ENCODE measurements at places on chromosomes 13 and 19. TPM values are rescaled to one million over a fixed set of nuclear protein-coding genes. Genes with fewer than 3 reads are reported as not detected.

Gene ALOX5AP
- total RNA-seq = 24.9 TPM

Gene SYNGR4
- not detected for total RNA-seq

Gene LILRA6
- total RNA-seq = not detected

Gene RB1
- 32.8 TPM for total RNA-seq

Gene ZNF442
- 1.1 TPM for total RNA-seq

Gene CPB2
- not detected for total RNA-seq

Gene ELSPBP1
- not detected for total RNA-seq

DNA sequence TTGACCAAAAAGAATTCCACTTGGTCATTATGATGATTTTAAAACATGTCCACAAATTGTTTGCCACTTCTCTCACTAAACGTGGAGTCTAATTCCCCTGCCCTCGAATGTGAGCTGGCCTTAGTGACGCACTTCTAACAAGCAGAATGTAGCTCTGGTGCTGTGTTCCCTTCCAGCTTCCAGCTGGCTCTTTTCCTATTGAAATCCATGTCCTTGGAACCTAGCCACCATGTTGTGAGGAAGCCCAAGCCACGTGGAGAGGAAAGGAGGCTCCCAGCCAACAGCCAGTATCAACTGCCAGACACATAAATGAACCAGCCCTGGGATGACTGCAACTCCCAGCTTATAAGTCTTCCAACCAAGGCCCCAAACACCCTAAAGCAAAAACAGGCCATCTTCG lies 23.6 kb upstream of the CEBPA start:
- no peak for DNase-seq
- H3K27me3 ChIP-seq = peaks cover 14% of the 10 kb centered on the region
- H3K4me3 ChIP-seq = no peak overlapping the region
- no peaks in the 10 kb centered on the region for H3K4me1 ChIP-seq
- H3K27ac ChIP-seq = no peak overlapping the region

GRCh38 chr19:5103061-5103701 lies 134.3 kb downstream of the KDM4B start:
- no peaks in the 10 kb centered on the region for H3K4me1 ChIP-seq
- peaks cover 27% of the 10 kb centered on the region for H3K36me3 ChIP-seq
- H3K4me3 ChIP-seq = no peak overlapping the region
- no peak overlapping the region for H3K27ac ChIP-seq
- H3K27me3 ChIP-seq = no peaks in the 10 kb centered on the region

- DNase-seq = no peak
- H3K4me1 ChIP-seq = peaks cover 23% of the 10 kb centered on the region
- peaks cover 28% of the 10 kb centered on the region for H3K27me3 ChIP-seq
- no peaks in the 10 kb centered on the region for H3K36me3 ChIP-seq
- no peak overlapping the region for H3K27ac ChIP-seq
Measured at GRCh38 chr13:75486146-75487062, 4.4 kb upstream of the TBC1D4 start.

DNA sequence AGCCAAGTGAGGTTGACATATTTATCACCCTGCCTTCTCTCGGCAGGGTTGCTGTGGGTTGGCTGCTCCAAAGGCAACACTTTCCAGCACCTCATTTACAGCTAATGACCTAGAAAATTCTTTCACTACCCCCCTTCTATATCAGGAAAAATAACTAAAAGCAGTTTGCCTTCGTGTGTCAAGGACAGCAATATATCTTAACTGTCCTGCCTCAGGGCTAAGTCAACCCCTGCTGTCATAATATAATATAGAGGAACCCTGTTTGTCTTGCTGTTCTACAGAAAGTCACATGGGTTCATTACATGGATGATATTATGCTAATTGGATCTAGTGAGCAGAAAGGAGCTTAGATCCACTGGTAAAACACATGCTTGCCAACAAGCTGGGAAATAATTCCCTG lies 28.1 kb upstream of the USP12 start:
- H3K27me3 ChIP-seq = peaks cover 11% of the 10 kb centered on the region
- H3K4me1 ChIP-seq = peaks cover 16% of the 10 kb centered on the region
- no peak overlapping the region for H3K27ac ChIP-seq

GRCh38 chr19:5961969-5962945 lies 15.7 kb downstream of the RANBP3 start:
- H3K36me3 ChIP-seq = peaks cover 8% of the 10 kb centered on the region
- peak; percentile 80 for DNase-seq
- peak overlapping the region; percentile 44 for H3K4me3 ChIP-seq
- peaks cover 91% of the 10 kb centered on the region for H3K4me1 ChIP-seq
- peak overlapping the region; percentile 83 for H3K27ac ChIP-seq
- no peaks in the 10 kb centered on the region for H3K27me3 ChIP-seq

DNA sequence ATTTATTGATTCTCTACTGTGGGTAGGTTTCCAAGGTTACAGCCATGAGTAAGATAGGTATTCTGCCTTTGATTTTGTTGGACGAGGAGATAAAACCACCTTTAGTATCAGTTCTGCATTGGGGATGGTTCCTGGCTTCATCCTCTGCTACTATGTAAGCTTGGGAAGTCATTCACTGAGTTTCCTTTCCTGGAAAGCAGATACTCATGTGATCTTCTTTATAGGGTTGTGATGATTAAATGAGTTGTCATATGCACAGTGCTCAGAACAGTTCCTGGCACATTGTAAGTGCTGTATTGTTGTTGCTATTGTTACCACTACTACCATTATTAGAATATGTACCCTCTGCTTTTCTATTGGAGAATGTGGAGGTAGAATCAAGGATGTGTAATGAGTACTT lies 13.1 kb upstream of the WTIP start:
- H3K27ac ChIP-seq = peak overlapping the region; percentile 38
- H3K36me3 ChIP-seq = peaks cover 67% of the 10 kb centered on the region
- no peak overlapping the region for H3K4me3 ChIP-seq
- H3K4me1 ChIP-seq = peaks cover 5% of the 10 kb centered on the region
- no peak for DNase-seq

- no peak overlapping the region for H3K27ac ChIP-seq
- H3K4me1 ChIP-seq = peaks cover 22% of the 10 kb centered on the region
- H3K36me3 ChIP-seq = no peaks in the 10 kb centered on the region
- H3K4me3 ChIP-seq = no peak overlapping the region
- DNase-seq = no peak
- H3K27me3 ChIP-seq = peaks cover 5% of the 10 kb centered on the region
Measured at GRCh38 chr13:33649212-33649878, 168.6 kb upstream of the RFC3 start.

DNA sequence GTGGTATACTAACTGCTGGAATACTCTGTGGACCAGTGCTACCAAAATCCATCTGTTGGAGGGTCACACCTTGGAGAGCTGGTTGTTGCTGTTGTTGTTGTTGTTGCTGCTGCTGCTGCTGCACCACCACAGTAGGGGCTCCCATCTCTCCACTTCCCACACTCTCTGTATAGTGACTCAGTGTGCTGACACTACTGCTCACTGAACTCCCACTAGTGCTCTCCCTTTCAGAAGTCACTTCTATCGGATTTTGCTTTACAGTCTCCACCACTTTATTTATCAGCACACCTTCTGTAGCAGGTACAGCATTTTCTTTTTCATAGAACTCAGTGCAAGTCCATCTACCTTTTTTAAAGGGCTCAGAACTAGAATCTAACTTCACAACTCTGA lies 1.7 kb downstream of the TSC22D1 start:
- peaks cover 6% of the 10 kb centered on the region for H3K27me3 ChIP-seq
- H3K4me3 ChIP-seq = no peak overlapping the region
- no peak overlapping the region for H3K27ac ChIP-seq
- peaks cover 6% of the 10 kb centered on the region for H3K36me3 ChIP-seq
- peaks cover 47% of the 10 kb centered on the region for H3K4me1 ChIP-seq

- no peak for DNase-seq
- H3K27me3 ChIP-seq = peaks cover 2% of the 10 kb centered on the region
- H3K36me3 ChIP-seq = no peaks in the 10 kb centered on the region
Measured at GRCh38 chr19:55907746-55908145, 24.4 kb downstream of the NLRP13 start.

DNA sequence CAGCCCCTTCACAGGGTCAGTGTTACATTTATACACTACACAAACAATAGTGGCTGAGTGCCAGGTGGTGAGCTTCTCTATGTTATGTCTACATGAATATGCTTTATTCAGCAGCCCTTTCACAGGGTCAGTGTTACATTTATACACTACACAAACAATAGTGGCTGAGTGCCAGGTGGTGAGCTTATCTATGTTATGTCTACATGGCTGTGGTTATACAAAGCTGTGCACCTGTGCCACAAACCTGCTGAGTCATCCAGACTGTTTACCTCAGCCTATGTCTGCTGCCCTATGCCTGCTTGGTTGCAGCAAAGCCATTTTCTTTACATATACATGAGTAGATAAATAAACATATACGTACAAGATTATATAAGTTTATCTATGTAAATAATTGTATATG lies 76.5 kb downstream of the ZNF726 start:
- peak; percentile 9 for DNase-seq
- H3K27me3 ChIP-seq = no peaks in the 10 kb centered on the region
- no peak overlapping the region for H3K27ac ChIP-seq
- no peak overlapping the region for H3K4me3 ChIP-seq
- peaks cover 13% of the 10 kb centered on the region for H3K4me1 ChIP-seq

GRCh38 chr13:111846391-111847159 lies 220.4 kb upstream of the SOX1 start:
- no peak overlapping the region for H3K27ac ChIP-seq
- no peaks in the 10 kb centered on the region for H3K36me3 ChIP-seq
- H3K27me3 ChIP-seq = peaks cover 28% of the 10 kb centered on the region
- no peaks in the 10 kb centered on the region for H3K4me1 ChIP-seq

DNA sequence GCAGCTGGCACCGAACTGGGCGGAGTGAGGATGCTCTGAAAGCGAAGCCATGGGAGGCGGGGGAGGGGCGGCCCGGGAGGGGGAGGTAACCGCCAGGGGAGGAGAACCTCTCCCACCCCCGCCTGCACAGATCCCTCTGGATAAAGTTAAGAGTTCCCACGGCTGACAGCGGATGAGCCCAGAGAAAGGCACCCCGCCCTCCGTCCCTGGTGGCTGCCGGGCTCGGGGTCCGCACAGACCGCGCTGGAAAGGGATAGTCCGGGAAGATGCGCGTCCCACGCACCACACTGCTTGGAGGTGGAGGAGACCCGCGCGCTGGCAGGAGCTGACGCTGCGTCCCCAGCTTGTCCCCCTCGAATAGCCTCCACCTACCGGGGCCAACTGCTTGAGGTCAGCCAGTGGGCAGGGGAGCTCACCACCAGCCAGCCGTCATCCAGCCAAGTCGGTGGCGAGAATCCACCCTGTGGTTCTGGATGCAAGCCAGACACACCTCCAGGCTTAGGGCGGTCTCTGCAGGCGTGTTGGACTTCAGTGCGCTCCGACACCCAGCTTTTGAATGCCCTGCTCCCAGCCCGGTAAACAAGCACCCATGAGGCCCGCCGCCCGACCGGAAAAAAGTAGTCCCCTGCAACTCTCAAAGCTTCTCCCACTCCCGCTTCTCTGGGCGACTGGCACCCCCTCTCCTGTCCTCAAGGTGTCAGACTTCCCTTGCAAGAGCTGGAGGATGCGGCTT lies at the start of gene TRPC4:
Gene TRPC4 (minus strand): TSS at position 17 of the 733 bp plus-strand sequence. CDS start 86,439 bp downstream, outside the sequence.
- no peaks in the 10 kb centered on the region for H3K36me3 ChIP-seq
- peaks cover 25% of the 10 kb centered on the region for H3K27me3 ChIP-seq
- no peak within 1 kb of the TSS for H3K27ac ChIP-seq
- no peak within 1 kb of the TSS for H3K4me3 ChIP-seq

DNA sequence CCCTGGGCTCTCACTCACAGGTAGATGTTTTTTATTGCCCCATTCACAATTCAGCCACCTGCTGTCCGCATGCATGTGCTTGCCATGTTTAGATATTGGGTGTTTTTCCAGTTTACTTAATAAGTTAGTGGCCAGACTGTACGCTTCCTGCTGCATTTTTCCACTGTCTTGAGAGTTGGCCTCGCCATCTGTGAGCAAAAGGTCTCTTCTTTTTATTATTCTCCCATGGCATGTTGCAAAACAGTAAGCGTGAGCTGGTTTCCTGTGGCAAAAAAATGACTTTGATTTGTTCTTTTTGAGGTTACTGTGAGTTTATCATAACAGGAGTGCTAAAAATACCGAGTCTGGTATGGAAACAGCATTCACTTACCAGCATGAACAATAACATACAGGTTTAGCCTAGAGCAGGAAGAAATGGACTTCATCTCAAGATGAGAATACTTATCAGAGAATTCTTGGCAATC lies 46.0 kb downstream of the SAE1 start:
- H3K36me3 ChIP-seq = peaks cover 69% of the 10 kb centered on the region
- H3K27ac ChIP-seq = peak overlapping the region; percentile 94
- no peaks in the 10 kb centered on the region for H3K27me3 ChIP-seq
- H3K4me1 ChIP-seq = peaks cover 69% of the 10 kb centered on the region

- no peak for DNase-seq
- H3K36me3 ChIP-seq = no peaks in the 10 kb centered on the region
- H3K4me3 ChIP-seq = no peak overlapping the region
- H3K27ac ChIP-seq = no peak overlapping the region
- peaks cover 42% of the 10 kb centered on the region for H3K27me3 ChIP-seq
- no peaks in the 10 kb centered on the region for H3K4me1 ChIP-seq
Measured at GRCh38 chr19:50979758-50980157, 4.0 kb downstream of the KLK7 start.

DNA sequence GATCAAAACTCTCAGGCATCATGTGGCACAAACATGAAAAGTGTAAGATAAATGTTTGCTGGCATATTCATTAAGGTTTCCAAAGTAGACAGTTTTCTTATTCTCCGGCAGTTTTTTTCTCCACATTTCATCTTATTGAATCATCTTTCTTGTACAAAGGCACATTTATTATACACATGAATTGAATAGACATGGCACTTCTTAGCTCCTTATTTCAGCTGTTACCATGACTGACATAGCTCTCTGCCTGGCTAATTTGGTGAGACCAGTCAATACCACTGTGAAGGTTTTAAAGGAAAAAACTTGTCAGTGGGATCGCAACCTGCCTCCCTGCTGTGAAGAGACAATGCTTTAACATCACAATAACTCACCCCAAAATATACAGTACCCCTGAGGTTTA lies 285.0 kb upstream of the PCDH20 start:
- H3K4me3 ChIP-seq = no peak overlapping the region
- no peak for DNase-seq
- no peaks in the 10 kb centered on the region for H3K4me1 ChIP-seq
- no peaks in the 10 kb centered on the region for H3K36me3 ChIP-seq

DNA sequence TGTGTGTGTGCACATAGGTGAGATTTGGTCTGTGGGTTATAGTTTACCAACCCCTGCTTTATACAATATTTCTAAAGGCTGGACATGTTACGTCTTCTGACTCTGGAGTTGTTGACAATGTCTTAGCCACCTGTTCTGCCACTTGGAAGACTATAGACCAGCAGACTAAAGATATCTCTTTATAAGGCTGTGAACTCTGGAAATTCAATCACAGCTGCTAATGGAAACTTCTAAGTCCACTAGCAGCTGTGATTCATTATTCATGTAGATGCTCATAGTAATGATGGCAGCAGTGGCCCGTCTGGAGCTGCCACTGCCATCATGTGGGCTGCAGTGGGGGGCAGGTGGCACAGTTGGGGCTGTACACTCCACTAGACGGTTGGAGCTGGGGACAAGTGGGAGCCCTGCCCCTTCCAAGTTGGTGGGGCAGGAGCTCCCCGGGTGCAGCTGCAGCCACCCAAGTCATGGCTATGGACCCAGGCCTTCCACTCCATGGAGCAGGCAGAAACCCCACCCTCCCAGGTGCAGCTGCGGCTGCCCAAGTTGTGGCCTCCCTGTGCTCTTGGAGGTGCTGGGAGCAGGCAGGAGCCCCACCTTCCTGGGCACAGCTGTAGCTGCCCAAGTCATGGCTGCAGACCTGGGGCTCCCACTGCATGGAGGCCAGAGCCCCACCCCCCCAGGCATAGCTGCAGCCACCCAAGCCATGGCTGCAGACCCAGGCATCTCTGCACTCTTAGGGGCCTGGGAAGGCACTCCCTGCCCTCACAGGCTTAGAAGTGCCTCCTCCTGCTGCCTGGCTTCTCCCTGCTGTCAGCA lies 8.8 kb downstream of the IGFL4 start:
- no peak overlapping the region for H3K27ac ChIP-seq
- H3K36me3 ChIP-seq = no peaks in the 10 kb centered on the region
- peaks cover 4% of the 10 kb centered on the region for H3K27me3 ChIP-seq
- no peak for DNase-seq
- H3K4me3 ChIP-seq = no peak overlapping the region

Measured in activated CD4-positive, alpha-beta T cell treated with anti-CD3 and anti-CD28 coated beads for 36 hours (primary cell).